ENCODE measurements at places on chromosomes 7 and 10.
A peak's percentile ranks its signal among the peaks of the same experiment; 100 is the strongest.

DNA sequence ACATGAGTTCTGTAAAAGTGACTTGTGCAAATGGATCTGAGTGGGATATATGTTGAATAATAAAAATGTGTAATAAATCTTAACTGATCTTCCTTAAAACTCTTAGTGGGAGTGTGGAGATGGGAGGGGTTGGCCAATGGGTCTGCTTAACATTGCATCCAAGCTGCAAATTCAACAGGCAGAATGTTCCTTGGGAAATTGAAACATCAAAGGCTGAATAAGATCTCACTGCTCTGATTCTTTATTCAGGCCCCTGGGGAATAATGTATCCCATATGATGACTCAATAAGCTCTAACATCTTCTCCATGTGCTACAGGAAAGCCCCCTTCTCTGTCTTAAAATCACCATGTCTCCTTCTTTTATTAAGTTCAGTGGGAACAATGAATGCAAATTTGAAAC is 373.2 kb upstream of the PODXL start:
- DNase-seq = no peak

- no peak for DNase-seq
Measured at GRCh38 chr7:30019387-30019786, 7.1 kb downstream of the FKBP14 start.

GRCh38 chr7:27367933-27368549 is 125.4 kb downstream of the EVX1 start:
- no peak for DNase-seq

DNA sequence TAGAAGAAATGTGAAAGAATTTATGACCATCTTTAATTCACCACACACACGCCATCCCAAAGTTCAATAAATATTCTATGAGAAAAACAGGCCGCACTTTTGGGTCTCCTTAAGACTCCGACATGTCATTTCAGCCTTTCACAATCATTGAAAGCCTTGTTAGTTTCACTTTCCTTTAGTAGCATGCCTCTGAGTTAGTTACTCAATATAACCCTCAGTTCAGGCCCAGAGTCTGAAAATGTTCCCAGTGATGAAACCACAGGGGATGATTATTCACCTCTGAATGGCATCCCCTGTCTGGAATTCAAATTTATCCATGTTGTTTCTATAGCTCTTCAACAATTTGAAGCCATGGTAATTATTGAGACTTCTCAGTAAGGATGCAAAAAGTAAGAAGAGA is 278.1 kb upstream of the NRP1 start:
- DNase-seq = no peak

DNA sequence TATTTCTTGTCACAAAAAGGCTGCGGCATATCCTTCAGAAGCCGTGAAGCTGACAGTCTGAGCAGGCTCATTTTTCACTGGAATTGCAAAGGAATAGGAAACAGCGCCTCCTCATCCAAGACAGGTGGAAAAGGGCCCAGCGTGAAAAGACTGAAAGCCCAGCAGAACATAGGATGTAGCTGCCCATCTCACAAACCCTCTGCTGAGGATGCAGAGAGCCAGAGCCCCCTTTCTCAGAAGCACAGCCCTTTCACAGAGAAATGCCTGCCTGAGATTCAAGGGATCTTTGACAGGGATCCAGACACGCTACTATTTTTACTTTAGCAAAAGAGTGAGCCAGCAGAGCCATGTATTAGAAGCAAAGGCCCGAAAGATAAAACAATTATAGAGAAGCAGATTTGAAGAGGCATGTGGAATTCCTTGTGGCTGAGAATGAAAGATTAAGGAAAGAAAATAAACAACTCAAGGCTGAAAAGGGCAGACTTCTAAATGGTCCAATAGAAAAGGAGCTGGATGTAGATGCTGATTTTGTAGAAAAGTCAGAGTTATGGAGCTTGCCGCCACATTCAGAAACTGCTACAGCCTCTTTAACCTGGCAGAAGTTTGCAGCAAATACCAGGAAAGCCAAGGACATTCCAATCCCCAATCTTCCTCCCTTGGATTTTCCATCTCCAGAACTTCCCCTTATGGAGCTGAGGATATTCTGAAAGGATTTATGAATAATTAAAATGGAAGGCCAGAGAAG is 36.9 kb downstream of the GDI2 start:
- no peak for DNase-seq

DNA sequence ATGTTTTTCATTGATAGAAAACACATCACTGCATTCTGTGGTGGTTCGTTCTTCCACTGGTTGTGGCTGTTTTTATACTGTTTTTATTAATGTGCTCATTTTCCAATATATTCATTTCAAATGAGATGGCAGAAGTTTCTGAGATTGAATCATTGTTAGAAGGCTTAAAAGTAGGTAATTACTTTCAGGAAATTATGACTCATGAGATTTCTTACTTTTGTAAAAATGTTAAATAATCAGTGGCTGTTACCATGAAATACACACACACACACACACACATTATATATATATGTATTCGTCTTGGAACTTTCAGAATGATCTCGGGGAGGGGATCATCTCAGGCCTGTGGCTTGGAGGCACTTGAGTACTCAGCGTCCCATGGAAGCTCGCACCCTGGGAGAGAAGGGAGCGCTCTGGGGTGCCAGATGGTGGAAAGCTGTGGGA is 66.1 kb downstream of the ZMYND11 start:
- no peak for DNase-seq

DNA sequence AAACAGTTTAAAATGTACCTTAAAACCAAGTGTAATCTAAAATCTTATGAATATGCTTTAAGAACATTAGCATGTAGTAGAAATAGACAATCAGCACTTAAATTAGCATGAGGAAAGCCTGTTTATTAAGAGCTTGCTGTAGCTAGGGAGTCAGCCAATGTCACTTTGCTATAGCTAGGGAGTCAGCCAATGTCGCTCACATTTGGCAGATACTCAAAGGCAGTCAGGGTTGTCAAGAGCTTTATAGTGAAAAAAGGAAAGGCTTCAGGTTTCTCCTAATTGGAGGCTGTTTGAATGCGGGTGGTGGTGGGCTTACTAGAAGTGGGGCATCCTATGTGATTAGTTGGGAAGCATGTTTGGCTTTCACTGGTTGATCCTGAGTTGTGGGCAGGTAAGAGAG is 226.2 kb upstream of the DGKB start:
- DNase-seq = no peak

DNA sequence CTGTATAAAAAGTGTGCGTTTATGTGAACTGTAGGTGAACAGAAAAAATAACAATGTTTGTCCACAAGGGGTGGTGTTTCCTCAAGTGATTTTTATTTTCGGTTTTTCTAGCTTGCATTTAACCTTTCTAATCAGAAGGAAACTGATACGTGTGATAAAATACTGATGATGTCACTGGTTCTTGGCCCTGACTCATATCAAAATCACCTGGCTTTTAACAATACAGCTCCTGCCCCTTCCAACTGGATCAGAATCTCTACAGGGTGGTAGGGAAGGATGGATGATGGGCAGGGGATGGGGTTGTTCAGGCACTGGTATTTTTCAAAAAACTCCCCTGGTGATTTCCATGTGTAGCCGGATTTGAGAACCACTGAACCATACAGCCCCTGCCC is 10.9 kb downstream of the NPFFR1 start:
- DNase-seq = no peak

DNA sequence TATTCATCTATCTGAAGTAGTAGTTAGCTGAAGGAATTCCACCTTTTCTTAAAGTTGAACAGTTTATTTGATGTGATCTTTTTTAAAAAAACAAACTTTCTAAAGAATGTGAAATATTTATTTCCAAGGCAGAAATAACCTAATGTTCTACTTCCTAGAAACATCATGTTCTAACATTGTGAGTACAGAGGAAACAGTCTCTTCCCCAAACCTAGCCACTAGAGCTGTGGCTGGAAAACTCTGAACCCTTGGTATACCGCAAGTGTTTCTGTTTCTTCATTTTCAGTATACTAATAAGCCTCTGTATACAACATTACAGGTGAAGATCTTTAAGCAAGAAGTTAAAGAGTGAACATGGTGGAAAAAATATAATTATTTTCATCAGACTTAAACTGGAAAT is 35.1 kb downstream of the NOC3L start:
- no peak for DNase-seq

DNA sequence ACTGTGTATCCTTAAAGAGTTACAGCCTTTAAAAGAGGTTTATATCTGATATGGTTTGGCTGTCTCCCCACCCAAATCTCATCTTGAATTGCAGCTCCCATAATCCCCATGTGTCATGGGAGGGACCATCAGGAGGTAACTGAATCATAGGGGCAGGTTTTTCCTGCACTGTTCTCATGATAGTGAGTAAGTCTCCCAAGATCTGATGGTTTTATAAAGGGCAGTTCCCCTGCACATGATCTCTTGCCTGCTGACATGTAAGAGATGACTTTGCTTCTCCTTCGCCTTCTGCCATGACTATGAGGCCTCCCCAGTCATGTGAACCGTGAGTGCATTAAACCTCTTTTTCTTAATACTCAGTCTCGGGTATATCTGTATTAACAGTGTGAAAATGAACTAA is 9.7 kb downstream of the RTKN2 start:
- no peak for DNase-seq

- peak; percentile 30 for DNase-seq
Measured at GRCh38 chr10:62011558-62011957, 110.1 kb downstream of the ARID5B start.

DNA sequence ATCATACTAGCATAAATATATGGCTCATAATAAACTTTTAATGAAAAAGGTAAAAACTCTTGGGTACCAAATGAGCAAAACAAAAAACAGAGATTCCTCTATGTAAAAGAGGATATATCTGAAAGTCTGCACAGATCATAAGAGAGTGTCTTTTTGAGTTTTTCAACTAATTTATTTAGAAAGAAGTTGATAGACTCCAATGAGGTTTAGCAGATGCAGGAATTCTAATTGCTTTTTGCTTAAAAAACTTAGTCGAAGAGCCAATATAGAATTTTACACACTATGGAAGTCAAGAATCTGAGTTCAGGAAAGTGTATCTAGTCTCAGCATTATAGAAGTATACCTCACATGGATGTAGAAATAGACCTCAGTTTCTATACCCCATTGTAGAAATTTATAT is 3.4 kb upstream of the MLLT10 start:
- no peak for DNase-seq

- no peak for DNase-seq
Measured at GRCh38 chr10:120505866-120506265, 48.8 kb downstream of the PLPP4 start.

DNA sequence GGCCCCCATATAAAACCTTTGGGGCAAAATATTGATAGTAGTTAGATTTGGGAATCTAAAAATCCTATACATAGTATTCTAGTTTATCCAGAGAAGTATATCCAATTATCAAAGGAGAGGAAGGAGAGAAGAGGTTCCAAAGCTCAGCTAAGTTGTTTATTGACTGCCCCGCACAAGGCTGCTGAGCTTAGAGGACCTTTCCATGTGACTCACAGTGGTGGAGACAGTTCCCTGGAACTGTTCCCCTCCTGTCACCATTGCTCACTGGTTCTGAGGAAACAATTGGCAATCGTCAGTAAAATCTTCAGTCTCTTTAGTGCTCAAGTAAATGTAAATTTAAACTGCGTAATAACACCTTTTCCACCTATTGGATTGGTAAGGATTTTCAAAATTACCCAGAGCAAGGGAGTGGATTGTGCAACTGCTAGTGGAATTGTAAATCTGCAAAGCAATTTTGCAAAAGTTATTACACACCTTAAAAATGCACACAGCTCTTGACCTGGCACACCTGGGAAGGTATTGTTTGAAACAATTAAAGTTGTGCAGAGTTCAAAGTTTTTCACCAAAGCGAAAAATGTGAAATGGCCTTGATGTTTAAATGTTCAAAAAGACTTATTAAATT is 63.1 kb downstream of the EEPD1 start:
- no peak for DNase-seq

DNA sequence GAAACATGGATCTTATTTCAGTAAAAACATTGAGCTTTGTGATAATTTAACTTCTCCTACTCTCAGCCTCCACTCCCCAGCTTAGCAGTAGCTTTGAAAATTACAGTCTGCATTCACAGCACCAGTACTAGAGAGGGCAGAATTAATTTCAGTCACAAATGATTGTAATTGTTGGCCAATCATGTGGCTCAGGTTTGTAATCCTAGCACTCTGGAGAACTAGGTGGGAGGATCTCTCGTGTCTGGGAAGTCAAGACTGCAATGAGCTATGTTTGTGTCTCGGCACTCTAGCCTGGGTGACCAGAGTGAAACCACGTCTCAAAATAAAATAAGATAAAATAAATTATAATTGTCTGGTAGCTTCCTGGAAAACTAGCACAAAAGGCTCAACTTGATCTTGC is 620.9 kb downstream of the TNS3 start:
- DNase-seq = no peak

DNA sequence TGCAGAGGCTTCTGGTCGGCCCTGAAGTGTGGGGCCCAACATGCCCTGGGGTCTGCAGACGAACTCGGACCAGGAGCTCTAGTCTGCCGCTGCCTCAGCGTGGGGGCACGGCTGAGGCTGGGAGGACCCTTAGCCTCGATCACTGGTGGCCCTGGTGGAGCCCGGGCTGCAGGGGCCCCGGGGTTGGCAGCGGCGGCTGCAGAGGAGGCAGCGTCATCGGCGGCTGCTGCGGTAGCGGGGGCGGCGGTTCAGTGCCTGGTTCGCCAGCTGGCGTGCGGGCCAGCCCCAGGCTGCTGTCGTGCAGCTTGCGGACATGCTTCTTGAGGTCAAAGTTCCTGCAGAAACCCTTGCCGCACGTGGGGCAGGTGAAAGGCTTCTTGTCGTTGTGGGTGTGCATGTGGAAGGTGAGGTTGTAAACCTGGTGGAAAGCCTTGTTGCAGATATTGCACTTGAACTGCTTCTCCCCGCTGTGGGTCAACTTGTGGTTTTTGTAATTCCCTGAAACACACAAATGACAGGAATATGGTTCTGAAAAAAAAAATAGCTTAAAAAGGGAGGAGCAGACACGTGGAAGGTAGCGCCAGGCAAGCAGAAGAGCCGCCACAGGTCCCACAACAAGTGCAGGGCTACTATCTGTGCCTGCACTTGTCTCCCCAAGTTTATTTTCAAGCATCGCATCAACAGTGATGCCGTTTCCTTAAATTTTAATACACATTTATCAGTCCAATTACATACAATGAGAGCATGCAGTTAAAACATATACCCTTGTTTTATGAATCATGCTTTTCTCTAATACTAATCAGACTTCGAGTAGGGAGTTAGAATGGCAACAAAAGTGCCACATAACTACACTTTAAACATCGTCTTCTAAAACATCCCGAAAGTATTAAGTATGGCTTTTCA is 2.4 kb downstream of the FEZF1 start:
- no peak for DNase-seq

- no peak for DNase-seq
Measured at GRCh38 chr7:22651534-22652243, 75.3 kb upstream of the IL6 start.

- DNase-seq = no peak
Measured at GRCh38 chr7:84997626-84998025, 189.2 kb downstream of the SEMA3D start.

DNA sequence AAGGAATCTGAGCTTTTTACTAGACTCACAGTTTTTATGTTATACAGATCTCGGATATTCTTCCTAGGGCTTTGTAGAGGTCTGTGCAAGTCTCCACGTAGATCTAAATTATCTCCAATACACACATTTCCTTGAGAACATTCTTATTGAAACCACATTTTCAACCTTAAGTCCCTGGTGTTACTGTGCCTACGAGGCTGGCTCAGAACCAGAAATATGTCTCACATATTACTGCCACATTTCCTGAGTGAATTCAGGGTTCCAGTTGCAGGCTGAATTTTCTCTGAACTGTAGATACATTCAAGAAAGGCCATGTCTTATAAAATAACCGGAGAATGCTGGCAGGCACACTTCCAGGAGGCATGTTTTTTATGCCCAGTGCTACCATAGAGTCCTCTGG is 46.5 kb downstream of the INHBA start:
- DNase-seq = no peak

GRCh38 chr10:72470666-72471065 is 115.9 kb upstream of the DNAJB12 start:
- DNase-seq = no peak
